Left cardiac atrium (tissue), 4 donors: ENCODE measurements at places on chromosomes 5 and 9.
A peak's percentile ranks its signal among the peaks of the same experiment; 100 is the strongest.

GRCh38 chr9:124372038-124372437 is 43.2 kb downstream of the PSMB7 start:
- DNase-seq, result no peak

DNA sequence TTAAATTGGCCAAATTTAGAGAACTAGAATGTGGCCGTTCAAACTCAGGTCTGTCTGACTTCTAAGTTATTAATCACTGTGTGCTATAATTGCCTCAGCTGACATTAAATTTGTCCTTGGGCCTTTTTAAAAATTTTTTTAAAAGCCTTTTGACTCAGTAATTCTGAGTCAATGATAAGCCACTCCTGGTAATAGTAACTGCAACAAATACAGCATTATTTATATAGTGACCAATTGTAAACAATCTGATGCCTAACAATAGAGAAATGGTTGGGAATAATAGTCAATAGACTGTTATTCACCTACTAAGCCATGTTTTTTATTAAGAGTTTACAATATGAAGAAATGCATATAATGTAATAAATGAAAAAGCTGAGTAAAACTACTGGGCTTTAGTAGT is 70.9 kb upstream of the FSD1L start:
- DNase-seq, result no peak

DNA sequence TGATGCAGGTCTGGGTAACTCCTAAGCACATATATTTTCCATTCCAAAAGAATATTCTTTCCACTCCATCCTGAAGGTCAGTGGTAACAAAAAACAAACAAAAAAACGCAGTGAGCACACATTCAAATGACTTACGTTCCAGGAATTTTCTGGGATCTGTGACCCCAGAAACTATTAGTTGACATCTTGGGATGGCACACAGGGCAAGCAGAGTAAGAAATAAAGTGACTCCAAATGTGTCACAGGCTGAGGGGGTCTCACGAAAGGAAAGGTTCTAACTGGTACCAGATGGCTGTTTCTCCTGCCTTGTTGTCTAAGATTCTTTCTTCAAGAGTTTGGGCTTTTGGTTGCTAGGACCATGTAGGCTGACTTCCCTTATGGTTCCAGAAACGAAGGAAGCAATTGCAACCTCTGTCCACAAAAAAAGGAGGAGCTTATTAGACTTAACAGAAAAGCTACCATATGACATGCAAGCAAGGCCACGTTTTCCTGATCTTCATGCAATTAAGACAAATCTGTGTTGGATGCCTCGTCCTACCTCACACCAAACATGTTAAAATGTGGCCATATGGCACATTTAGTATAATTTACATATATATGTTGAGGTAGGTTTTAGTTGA is 32.7 kb downstream of the PTGS1 start:
- DNase-seq, result no peak

GRCh38 chr9:112119225-112120029 is 55.7 kb downstream of the SUSD1 start:
- DNase-seq, result no peak

GRCh38 chr9:115162946-115163345 is 45.0 kb upstream of the TNC start:
- DNase-seq, result no peak

GRCh38 chr5:90909101-90909503 is 350.5 kb downstream of the ADGRV1 start:
- DNase-seq, result no peak

GRCh38 chr5:17898766-17899165 is 264.5 kb downstream of the TAF11L14 start:
- no peak for DNase-seq

DNA sequence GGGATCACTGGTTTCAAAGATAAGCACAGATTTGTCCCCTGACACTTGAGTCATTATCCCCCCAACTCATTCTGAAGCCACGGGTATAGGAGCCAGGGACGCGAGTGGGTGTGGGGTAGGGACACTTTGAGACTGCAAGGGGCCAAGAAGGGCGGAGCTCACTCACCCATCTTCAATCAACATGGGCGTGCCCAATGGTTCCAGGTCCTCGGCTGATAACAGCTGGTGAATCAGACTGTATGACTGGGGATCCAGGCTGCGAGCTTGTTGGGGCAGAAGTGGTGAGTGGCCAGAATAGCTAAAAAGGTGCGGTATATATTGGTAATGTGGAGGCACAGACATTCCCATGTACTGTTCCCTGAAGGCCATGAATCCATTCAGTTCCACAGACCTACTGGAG is 30.7 kb upstream of the NR5A1 start:
- DNase-seq, result no peak

GRCh38 chr5:69492923-69493395 is 369 bp downstream of the OCLN start:
- peak; percentile 18 for DNase-seq

GRCh38 chr5:135069016-135069770 is 35.2 kb upstream of the PITX1 start:
- no peak for DNase-seq

DNA sequence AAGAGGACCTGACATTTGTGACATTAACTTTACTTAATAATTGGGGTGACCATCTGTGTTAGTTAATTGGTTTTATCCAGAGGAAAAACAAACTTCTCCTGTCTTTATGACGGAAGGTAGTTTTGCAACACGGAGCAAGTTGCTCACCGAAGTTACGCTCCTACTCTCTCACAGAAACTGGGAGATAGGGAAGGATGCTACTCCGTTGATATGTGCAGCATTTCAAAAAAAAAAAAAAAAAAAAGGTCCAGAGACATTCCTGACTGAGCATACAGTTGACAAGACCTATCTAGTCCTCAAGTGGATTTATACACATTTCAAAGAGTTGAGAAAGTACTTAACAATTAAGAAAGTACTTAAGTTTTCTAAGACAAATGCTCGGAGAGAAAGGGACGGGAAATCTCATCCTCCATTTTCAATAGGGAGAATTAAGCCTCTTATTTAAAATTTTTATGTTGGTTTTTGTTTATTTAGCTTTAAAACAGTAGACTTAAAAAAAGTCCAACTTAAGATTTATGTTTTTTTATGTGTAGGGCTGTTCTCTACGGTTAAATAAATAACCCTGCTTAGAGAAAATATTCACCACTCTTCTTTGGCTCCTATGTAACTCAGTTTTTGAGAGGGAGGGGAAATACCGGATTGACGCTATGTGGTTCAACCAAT is 455 bp upstream of the FER start:
- DNase-seq, result no peak

GRCh38 chr9:21097817-21098216 is 20.1 kb upstream of the IFNB1 start:
- no peak for DNase-seq

- no peak for DNase-seq
These were observed 27.1 kb downstream of the COX7C start for GRCh38 chr5:86644843-86645242.

GRCh38 chr5:67245259-67245846 is 48.8 kb upstream of the CD180 start:
- no peak for DNase-seq

DNA sequence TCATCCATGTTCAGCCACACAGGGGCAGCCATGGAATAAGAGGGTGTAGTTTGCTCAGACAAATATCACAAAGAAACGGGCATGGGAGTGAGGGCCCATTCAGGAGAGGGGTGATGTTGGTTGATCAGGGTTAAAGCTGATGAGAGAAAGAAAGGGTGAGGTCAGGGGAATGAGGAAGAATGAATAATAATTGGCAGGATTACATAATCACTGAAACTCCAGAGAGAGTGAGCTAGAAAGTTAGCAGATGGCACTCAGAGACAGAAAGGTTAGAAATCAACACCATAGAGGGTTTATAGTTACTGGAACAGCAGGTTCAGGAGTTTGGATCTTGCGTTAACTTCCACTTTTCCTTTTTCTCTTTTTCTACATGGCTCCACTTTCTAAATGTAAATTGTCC is 113.9 kb downstream of the TAF11L14 start:
- DNase-seq, result no peak

DNA sequence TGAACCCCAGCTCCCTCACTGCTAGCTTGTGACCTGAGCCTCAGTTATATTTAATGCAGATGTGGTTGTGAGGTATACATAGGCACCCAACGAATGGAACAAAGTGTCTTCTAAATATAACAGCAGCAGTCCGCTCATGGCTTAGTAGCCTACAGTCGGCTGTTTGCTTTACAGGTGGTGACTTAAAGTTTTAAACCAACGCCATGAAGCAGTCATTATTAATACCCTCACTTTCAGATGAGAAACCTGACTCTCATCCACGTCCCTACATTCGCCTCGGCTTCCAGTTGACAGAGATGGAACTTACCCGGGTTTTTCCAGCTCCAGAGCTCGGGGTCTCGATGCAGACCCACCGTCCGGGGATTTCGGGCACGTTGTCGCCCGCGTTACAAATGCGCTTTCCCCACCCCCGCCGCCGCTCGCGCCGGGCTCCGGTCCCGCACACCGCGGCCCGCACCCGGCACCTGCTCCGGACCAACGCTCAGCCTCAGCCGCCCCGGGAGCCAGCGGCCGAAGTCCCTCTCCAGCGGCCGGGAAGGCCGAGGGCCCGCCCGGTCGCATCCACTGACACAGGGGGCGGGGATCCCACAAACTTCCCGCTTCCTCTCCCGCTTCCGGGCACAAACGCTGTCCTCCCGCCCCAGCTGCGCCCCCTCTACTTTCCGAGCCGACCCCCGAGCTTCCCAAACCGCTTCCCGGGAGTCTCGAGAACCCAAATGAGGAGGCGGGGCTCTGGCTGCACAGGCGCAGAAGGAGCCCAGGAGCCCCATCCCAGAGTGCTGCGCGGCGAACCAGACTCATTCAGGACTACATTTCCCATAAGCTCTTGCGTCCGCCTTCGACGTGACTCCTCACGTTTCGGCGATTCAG is at the start of gene ZNF782:
TSS of gene ZNF782 (minus strand) at position 734 of the 870 bp plus-strand sequence. CDS start 2,553 bp downstream, outside the sequence.
- DNase-seq, result peak; percentile 95

- no peak for DNase-seq
These were observed 4.7 kb upstream of the TMEM210 start for GRCh38 chr9:137176302-137177182.

GRCh38 chr5:42943931-42944631 is 96.0 kb downstream of the ANXA2R start:
- DNase-seq, result no peak

- DNase-seq, result no peak
These were observed 27.2 kb downstream of the SLC35A4 start for GRCh38 chr5:140591747-140592372.

GRCh38 chr9:86885232-86885631 is 62.1 kb downstream of the GAS1 start:
- DNase-seq, result no peak

DNA sequence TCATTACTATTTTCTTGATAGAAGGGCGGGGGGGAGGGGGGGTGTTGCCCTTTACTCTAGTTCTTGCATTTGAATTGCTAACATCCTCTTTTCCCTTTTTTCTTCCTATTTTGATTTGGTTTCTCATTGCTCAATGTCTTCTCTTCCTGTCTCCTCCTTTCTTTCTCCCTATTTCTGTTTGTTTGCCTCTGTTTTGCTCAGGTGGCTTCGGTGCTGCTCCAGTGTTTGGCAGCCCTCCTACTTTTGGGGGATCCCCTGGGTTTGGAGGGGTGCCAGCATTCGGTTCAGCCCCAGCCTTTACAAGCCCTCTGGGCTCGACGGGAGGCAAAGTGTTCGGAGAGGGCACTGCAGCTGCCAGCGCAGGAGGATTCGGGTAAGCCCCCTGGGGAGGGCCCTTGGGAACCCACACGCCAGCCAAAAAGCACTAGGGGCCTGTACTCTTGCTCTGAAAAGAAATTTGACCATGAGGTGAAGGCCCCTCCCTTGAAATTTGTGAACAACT is 48.3 kb downstream of the FAM78A start:
- no peak for DNase-seq

GRCh38 chr5:123700624-123701287 is 188.8 kb downstream of the CSNK1G3 start:
- peak; percentile 24 for DNase-seq

- no peak for DNase-seq
These were observed 50.8 kb upstream of the ASTN2 start for GRCh38 chr9:117465706-117466105.

- DNase-seq, result no peak
These were observed 155.0 kb upstream of the TSLP start for GRCh38 chr5:110916381-110917049.

DNA sequence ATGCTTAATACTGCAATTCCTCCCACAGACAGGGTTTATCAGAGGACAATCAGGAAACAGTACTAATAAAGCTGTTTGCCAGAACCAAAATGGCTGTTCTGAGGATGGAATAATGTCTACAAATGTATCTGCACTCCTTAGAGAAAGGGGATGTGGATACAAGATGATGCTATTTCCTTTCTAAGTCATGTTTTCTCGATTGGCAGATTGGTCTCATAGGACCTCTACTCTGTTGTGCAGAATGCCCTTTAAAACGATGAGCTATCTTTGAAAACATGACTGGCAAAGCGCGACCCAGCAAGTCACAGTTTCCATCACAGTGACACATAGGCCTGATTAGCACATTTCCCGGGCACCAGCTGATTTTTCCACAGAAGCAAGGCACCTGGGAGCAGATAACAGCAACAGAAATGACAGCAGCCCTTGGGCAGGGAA is 54.0 kb downstream of the AOPEP start:
- DNase-seq, result peak; percentile 60

DNA sequence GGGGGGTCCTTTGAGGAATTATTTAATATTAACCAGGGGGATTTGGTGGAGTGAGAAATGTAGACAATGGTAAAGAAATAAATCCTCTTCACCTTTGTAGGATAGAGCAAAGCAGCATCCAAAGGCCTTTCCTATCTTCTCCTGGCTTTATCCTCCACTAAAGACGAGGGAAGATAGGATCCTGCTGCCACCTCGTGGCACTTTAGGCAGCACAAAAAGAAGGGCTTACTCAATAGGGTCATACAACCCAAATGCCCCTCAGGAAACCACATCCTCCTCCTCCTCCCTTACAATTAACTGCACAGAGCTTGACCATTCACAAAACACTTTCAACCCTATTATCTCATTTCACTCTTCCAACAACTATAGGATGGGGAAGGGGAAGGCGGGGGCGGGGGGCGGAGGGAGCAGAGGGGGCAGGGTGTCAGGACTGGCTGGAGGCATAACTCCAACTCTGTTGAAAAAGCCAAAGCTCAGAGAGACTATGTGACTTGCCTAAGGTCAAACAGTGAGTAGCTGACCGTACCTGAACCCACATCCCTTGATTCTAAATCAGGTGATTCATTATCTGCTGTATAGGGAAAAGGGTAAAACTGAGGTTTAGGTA is 45.4 kb upstream of the MYOT start:
- peak; percentile 23 for DNase-seq

- DNase-seq, result no peak
These were observed 106.7 kb upstream of the PTPN3 start for GRCh38 chr9:109604781-109605180.

- no peak for DNase-seq
These were observed 69.2 kb upstream of the PLPP1 start for GRCh38 chr5:55603922-55604321.
